GM12878 (cell line): ENCODE measurements at places on chromosomes 13 and 19. TPM values are rescaled to one million over a fixed set of nuclear protein-coding genes. Genes with fewer than 3 reads are reported as not detected.

Gene LACC1
- polyA plus RNA-seq = 2.4 and 2.7 TPM in 2 replicates

Gene RPL21
- 817 and 928 TPM in 2 replicates for polyA plus RNA-seq

Gene BBC3
- polyA plus RNA-seq = 7.5 and 8.8 TPM in 2 replicates

Gene RDH8
- polyA plus RNA-seq = not detected in 2 replicates

Gene ATP7B
- polyA plus RNA-seq = 0.05 and 0.08 TPM in 2 replicates

Gene LIG1
- polyA plus RNA-seq = 109 and 112 TPM in 2 replicates

Gene POLR1G
- 24.3 and 28.4 TPM in 2 replicates for polyA plus RNA-seq

Gene MCF2L
- 0.11 and 0.19 TPM in 2 replicates for polyA plus RNA-seq

Gene SIPA1L3
- polyA plus RNA-seq = 17.7 and 21.2 TPM in 2 replicates

Gene C19orf73
- polyA plus RNA-seq = 1.6 and 2.6 TPM in 2 replicates

Gene GJB6
- polyA plus RNA-seq = not detected in 2 replicates

Gene AKAP11
- 5.8 and 6.7 TPM in 2 replicates for polyA plus RNA-seq

Gene SBK2
- polyA plus RNA-seq = not detected in 2 replicates

Gene NLRP9
- not detected in 2 replicates for polyA plus RNA-seq

Gene PSG6
- polyA plus RNA-seq = not detected in 2 replicates

Gene FGF22
- not detected in 2 replicates for polyA plus RNA-seq

Gene EFNB2
- polyA plus RNA-seq = 0.04 TPM in 1 of 2 replicates, not detected in the other

Gene SIGLEC5
- polyA plus RNA-seq = 1.8 and 2.2 TPM in 2 replicates

Gene CYP2A7
- polyA plus RNA-seq = not detected in 2 replicates

Gene GRIN2D
- 0.03 TPM in 1 of 2 replicates, not detected in the other for polyA plus RNA-seq

Gene ADAT3
- polyA plus RNA-seq = 8.7 and 8.9 TPM in 2 replicates

Gene HNRNPA1L2
- polyA plus RNA-seq = 8.7 and 10.2 TPM in 2 replicates

Gene CXCL17
- polyA plus RNA-seq = not detected in 2 replicates

Gene SHC2
- not detected in 2 replicates for polyA plus RNA-seq

Gene LGALS4
- 0.28 TPM in 1 of 2 replicates, not detected in the other for polyA plus RNA-seq
